Right cardiac atrium (tissue), 5 donors: ENCODE measurements at places on chromosomes 3 and 15. TPM values are rescaled to one million over a fixed set of nuclear protein-coding genes. Genes with fewer than 3 reads are reported as not detected.
A peak's percentile ranks its signal among the peaks of the same experiment; 100 is the strongest.

GRCh38 chr3:197041875-197042488, 12.4 kb upstream of the MELTF start:
- no peak for DNase-seq

GRCh38 chr15:63206079-63206478, 16.7 kb downstream of the RAB8B start:
- no peak for DNase-seq

DNA sequence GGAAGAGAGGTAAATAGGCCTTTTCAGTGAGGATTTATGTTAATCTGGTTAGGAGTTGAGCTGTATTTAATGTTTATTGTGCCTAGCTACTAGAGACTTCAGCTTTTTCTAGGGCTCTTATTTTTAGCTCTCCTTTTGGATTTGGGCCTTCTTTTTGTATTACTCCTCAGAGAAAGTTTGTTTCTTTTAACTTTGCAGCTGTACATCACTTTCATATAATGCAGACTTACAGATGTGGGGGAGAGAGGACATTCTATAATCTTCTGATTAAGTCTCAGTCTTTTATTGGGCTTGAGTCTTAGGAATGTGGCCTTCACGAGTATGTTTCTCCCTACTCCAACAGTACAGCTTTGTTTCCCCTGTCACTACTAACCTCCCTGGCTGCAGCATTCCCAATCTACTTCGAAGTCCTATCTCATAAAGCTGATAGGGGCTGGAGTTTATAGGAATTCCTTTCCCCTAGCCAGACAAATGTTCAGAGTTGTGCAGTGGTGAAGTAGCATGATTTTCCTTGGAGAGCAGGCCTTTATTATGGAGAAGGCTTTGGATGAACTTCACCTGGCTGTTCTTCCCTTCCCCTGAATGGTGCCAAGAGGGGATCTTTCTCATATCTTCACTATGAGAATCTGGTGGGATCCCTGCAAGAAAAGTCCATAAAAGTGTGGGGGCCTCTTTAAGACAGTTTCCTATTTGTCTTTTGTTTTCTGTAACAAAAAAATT, 82.2 kb upstream of the CBLB start:
- DNase-seq, result no peak

- no peak for DNase-seq
Observed at GRCh38 chr3:101865751-101866509, 16.6 kb downstream of the NFKBIZ start.

DNA sequence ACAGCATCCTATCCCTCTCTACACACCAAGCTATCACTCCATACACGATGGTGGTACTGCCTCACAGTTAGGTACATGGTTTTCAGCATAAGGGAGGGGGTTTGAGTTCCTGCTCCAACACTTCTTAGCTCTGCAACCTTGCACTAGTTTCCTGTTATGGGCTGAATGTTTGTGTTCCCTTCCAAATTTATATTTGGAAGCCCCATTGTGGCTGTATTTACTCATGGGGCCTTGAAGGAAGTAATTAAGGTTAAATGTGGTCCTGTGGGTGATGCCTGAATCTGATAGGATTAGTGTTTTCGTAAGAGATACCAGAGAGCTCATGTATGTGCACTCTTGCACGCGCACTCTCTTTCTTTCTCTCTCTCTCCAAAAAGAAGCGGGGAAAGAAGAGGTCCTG, 259.4 kb downstream of the RORA start:
- no peak for DNase-seq

DNA sequence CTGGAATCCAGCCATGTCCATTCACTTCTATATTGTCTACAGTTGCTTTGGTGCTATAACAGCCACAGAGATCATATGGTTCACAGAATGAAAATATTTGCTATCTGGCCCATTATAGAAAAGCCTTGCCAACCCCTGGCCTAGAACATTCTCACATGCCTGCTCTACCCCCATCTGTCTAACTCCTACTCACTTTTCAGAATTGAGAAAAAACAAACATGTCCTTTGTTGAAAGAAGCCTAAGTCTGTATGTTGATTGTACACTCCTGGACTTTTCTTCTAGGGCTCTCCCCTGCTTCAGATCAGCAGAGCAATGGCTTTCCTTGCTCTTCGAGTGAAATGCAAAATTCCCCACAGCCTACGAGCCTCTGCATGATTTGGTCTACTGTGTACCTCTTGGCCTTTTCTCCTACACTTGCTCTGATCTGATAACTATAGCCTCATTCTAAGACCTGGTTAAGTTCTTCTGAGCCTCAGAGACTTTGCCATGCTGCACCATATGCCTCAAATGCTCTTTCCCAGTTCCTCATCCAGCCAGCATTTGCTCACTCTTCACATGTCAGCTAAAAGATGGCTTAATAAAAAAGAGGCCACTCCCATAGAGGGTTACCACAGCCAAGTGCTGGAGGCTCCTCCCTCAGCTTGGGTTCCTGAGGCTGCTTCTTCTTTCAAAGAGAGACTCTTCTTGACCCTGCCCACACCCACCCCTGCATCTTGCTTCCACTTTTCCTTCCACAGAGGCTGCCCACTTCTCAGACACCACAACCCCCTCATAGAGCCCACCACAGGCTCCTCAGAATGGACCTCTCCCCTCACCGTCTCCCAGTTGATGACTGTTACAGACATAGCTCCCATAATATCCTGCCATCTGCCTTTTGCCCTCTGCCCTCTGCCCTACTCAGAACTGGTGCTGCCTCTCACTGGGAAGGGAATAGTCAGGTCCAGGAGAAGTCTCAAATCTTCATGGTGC, 22.9 kb upstream of the DCLK3 start:
- DNase-seq, result peak; percentile 48

GRCh38 chr15:92681141-92681631, 25.6 kb upstream of the FAM174B start:
- no peak for DNase-seq

The ERICH6 gene
- total RNA-seq, result 0.35 TPM
